ENCODE measurements at places on chromosomes 1 and 21. TPM values are rescaled to one million over a fixed set of nuclear protein-coding genes. Genes with fewer than 3 reads are reported as not detected.

SLC22A15 gene
- 0.47 TPM for total RNA-seq

ATP1A1 gene
- total RNA-seq = 214 TPM

TOMM40L gene
- 16.8 TPM for total RNA-seq

GPR37L1 gene
- total RNA-seq = not detected
